Karpas-422 (cell line): ENCODE measurements at places on chromosomes 7 and 10. TPM values are rescaled to one million over a fixed set of nuclear protein-coding genes. Genes with fewer than 3 reads are reported as not detected.

SPDYE9 gene
- not detected in 2 replicates for total RNA-seq

GNGT1 gene
- not detected in 2 replicates for total RNA-seq

ANKRD2 gene
- not detected in 2 replicates for total RNA-seq

KLF14 gene
- not detected in 2 replicates for total RNA-seq

UCMA gene
- 0.63 TPM in 1 of 2 replicates, not detected in the other for total RNA-seq

TNS3 gene
- 56.6 and 60.5 TPM in 2 replicates for total RNA-seq

TUBB8 gene
- total RNA-seq, result not detected in 2 replicates

TSPAN14 gene
- total RNA-seq, result 3.4 TPM in 2 replicates

CYP2W1 gene
- not detected in 2 replicates for total RNA-seq

CLCN1 gene
- total RNA-seq, result not detected in 2 replicates

PDLIM1 gene
- 0.22 and 0.54 TPM in 2 replicates for total RNA-seq

TAS2R5 gene
- total RNA-seq, result 0.90 and 2.5 TPM in 2 replicates

SLC26A3 gene
- total RNA-seq, result not detected in 2 replicates

KNDC1 gene
- not detected in 2 replicates for total RNA-seq

GIMAP5 gene
- not detected in 2 replicates for total RNA-seq

GCK gene
- total RNA-seq, result not detected in 2 replicates

FGFBP3 gene
- total RNA-seq, result 0.22 and 0.71 TPM in 2 replicates

KAZALD1 gene
- 21.5 and 50.1 TPM in 2 replicates for total RNA-seq

OR6B1 gene
- total RNA-seq, result not detected in 2 replicates

NFE2L3 gene
- not detected in 2 replicates for total RNA-seq

SP4 gene
- 8.9 and 33.4 TPM in 2 replicates for total RNA-seq

PNLIPRP3 gene
- total RNA-seq, result not detected in 2 replicates

SORCS1 gene
- total RNA-seq, result not detected in 2 replicates

CTTNBP2 gene
- total RNA-seq, result not detected in 2 replicates

CHRM2 gene
- not detected in 2 replicates for total RNA-seq

OPN4 gene
- total RNA-seq, result not detected in 2 replicates

BMPER gene
- not detected in 2 replicates for total RNA-seq

GBX1 gene
- total RNA-seq, result not detected in 2 replicates

RTKN2 gene
- total RNA-seq, result not detected in 2 replicates

AEBP1 gene
- total RNA-seq, result 5.9 TPM in 1 of 2 replicates, not detected in the other

ANKRD7 gene
- total RNA-seq, result 1.7 and 2.8 TPM in 2 replicates

UCN3 gene
- total RNA-seq, result not detected in 2 replicates

NPS gene
- not detected in 2 replicates for total RNA-seq

STEAP4 gene
- not detected in 2 replicates for total RNA-seq

NCF1 gene
- 218 and 368 TPM in 2 replicates for total RNA-seq

CTAGE8 gene
- not detected in 2 replicates for total RNA-seq

EGR2 gene
- 0.41 TPM in 1 of 2 replicates, not detected in the other for total RNA-seq

HKDC1 gene
- not detected in 2 replicates for total RNA-seq
